Pancreas (tissue), 10 donors: ENCODE measurements at places on chromosomes 3 and 15.

DNA sequence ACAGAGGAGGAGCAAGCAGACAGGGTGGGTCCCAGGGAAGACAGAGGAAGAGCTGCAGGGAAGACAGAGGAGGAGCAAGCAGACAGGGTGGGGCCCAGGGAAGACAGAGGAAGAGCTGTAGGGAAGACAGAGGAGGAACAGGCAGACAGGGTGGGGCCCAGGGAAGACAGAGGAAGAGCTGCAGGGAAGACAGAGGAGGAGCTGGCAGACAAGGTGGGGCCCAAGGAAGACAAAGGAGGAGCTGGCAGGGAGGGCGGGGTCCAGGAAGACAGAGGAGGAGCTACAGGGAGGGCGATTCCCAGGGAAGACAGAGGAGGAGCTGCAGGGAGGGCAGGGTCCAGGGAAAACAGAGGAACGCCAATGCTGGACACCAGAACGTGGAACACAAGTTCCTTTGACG is 66.5 kb downstream of the PLXNA1 start:
- DNase-seq: no peak

DNA sequence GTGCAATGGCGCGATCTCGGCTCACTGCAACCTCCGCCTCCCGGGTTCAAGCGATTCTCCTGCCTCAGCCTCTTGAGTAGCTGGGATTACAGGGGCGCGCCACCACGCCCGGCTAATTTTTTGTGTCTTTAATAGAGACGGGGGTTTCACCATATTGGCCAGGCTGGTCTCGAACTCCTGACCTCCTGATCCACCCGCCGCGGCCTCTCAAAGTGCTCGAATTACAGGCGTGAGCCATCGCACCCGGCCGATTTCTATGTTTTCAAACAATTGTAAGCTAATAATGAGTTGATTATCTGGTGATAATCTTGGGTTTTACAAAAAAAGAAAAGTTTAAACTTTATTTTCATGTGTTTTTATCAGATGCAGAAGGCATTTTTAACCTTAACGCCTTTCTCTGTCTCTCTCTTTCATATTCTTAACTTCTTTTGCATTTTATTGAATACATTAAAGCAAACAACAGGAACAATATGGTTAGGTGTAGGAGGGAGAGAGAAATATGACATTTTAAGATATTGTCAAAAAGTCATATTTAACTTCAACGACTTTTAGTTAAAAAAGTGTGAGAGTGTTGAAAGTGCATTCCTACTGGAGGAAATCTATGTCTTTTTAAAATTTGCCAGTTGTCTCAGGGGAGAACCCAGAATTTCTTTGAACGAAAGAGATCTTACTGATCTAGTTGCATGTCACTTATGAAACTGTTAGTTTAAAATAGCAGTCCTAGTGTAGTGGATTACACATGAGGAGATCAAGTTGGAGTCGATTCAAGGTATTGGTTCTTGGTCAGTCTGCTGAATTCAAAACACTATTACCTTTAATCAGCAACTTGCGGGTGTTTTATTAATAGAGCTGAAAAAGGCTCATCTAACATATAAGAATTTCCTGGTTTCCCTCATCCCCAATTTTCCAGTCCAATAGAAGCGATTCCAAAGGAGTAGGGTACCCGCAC is 3.4 kb upstream of the MEIS2 start:
- no peak for DNase-seq

DNA sequence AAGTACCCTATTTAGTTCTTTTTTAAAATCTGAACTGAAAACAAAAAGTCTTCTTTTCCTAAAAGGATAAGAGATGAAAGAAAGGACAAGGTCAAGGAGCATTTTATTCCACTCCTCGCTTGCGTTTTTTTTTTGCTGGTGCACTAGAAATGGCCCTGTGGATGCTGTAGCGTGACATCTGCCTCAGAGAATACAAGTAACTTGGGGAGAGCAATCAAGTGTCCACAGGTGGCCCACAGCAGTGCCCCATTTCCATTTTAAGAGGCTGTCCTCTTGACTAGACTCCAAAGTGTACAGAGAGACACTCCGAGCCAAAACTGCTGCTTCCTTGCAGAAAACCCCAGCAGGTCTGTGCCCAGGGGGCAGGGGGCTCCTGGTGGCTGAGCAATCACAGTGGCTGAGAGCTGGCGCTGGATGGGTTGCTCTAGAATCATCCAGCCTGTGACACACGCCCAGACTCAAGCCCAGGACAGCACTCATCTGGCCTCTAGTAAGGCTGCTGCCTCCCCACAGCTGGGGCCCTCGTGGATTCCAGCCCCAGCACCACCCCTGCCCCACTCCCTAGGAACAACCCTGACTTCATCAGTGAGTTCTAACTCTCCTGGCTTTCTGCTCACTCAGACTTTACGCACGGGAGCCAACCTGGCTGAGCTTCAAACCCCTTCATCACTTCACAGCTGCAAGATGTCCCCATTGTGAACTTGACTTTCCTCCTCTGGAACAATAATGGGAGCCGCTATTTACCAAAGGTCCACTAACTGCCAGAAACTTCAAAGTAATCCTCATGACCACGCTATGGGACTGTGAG is 71.1 kb upstream of the SPATA12 start:
- no peak for DNase-seq

GRCh38 chr15:63156755-63157117 is 541 bp downstream of the RPS27L start:
- peak; percentile 45 for DNase-seq

DNA sequence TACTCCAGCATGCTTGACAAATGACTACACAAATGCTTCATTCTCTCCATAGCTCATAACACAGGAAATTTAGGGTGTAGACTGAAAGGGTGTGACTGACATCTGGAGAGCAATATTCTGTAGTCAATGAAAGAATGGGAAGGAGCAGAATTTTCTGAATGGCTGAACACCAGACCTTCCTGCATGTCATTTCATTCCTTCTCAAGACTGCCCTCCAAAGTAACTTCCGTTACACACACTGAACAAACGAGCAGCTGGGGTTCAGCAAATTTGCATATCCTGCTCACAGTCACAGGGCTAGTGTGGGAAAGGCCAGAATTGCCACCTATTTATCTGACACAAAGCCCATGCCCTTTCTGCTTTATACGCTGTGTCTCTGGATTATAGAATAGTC is 325.0 kb upstream of the CFAP20DC start:
- no peak for DNase-seq

DNA sequence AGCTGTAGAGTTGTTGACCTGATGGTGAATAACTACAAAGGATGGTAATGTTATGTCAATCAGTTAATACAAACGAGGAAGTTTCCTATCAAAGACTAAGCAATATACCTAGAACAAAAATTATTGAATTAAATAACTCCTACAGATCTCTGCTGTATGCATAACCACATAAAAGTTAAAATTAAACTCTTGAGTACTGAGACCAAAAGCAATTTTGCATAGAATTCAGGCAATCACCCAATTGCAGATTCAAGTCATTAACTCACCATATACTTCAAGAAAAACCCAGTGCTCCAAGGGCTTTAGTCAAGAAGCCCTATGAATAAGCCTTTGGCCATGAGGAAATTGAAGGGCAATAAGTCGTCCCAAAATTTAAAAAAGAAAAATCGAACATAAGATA is 518.8 kb downstream of the MECOM start:
- DNase-seq: no peak

DNA sequence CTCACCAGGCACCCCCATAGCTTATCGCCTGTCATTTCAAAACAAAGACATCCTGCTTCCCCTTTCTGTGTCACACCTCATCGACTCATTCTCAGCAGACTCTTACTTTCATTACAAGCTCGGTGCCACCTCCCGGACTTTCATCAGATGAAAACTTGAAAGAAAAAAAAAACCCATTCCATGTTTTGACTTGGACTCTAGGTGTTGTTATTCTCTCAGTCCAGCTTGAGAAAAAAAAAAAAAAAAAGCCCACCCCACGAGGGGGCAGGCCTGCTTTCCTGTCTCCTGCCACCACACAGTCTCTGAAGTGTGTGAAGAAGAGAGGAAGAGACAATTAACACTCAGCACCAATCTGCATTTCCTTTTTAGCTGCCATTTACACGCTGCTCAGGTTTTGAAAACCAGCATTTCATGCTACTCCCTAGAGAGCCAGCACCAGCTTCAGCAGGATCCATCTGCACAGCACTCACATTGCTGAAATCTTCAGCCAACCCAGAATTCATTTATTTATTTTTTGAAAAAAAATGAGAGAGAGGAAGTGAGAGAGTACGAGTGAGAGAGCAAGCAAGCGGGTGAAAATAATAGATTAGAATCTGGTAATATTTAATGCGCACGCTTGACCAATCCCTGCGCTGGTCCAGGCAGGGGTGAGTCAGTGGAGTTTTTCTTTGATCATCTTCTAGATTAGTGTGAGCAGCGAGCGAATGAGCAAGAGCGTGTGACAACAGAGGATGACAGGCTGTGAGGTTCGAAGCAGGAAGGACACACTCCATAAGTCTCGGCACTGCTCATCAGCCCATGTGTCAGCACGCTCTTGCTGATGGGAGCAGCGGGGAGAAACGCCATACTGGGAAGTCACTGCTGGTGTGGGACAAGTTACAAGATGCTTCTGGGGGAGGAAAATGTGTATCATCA is 23.5 kb downstream of the ZNF80 start:
- no peak for DNase-seq

DNA sequence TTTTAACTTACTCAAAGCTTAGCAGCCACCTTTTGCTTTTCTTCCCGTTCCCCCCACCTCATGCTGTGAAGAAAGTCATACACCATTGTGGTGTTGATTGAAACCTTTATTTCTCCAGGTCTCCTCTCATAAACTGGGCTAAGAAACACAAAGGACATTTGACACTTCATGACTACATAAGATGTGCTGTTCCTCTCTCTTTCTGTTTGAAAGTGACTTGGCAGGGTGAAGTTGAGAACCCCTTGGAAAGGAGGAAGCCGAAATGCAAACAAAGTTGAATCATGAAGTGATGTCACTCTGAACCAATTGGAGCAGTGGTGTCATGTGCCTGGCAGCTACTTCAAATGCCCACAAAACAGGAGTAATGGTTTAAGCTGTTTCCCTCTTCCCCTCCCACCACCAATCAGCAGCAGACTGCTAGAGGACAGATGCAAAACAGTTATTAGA is 174.7 kb downstream of the IGF1R start:
- DNase-seq: no peak

DNA sequence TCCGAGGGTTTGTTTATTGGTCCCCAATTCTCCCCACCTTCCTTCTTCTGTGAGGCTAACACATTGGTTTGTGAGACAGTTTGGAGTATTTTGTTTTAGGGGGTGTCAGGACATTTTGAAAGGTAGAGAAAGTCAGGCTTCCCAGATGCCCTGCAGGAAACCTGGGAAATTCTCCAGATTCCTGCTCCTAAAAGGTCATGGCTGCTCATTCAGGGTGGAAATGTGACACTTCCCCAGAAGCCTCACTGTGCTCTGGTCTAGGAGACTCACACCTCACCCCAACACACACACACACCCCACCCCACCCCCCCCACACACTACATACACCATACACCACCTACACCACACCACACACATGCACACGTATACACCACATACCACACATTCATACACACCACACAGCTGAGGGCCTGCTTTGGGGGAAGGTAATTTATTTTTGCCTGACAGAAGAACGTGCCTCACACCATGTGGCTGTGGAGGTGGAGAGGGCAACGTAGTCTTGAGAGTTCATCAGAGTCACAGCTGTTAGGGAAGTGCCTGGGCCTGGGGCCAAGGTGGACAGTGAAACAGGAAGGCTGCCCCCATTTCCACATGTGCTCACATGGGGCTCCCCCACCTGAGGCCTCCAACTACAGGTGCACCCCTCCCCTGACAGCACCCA is 40.4 kb upstream of the LIMD1 start:
- DNase-seq: no peak

GRCh38 chr15:38038659-38039442 is 104.4 kb downstream of the TMCO5A start:
- no peak for DNase-seq

GRCh38 chr15:22786868-22787698 is 639 bp downstream of the NIPA1 start:
- DNase-seq: peak; percentile 37

DNA sequence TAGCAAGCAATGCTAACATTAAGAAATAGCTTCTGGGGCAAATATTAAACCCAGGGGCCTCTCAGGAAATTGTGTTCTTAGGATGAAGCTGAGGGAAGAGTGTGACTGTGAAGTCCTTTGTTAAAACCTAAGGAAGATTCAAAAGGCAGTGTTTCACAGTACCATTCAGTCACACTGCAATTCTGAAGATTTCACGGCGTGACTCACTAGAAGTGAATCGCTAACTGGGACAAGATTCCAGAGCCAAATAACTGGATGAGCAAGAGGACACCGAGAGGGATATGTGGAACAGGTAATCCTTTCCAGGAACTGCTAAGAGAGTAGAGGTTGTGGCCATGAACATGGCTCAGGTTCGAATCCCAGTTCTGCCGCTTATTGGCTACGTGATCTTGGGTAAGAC is 61.8 kb upstream of the SMAD3 start:
- DNase-seq: no peak

DNA sequence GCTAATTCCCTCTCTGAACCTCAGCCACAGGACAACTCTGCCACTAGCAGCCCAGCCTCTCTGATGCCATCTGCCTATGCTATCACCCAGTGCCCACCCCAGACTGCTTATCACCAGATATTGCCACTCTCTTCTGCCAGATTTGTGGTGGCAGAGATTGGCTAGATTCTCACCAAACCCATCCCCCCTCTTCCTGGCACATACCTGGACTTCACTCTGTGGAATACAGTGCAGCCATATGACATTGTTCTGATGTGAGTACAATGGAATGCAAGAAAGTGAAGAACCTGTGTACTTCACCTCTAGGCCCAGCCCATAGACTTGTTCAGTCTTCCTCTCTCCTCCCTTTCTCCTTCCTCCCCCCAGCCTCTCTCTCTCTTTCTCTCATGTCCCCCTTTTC is 46.9 kb upstream of the NTRK3 start:
- DNase-seq: no peak

DNA sequence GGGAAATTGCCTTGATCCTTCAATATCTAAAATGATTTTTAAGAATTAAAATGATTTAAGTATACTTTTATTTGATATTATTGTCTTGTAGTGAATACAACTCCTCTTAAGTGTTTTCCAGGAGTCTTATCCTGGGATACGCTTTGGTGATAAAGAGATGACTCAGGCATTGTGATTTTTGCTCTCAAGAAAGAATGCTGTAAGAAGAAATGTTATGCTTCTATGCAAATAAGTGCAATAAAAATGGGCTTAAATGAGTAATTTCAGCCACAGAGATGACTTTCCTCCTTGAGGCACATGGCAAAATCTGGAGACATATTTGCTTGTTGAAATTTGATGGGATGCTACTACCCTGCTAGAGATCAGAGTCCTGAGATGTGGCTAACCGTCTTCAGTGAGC is 358.6 kb upstream of the BCHE start:
- no peak for DNase-seq

DNA sequence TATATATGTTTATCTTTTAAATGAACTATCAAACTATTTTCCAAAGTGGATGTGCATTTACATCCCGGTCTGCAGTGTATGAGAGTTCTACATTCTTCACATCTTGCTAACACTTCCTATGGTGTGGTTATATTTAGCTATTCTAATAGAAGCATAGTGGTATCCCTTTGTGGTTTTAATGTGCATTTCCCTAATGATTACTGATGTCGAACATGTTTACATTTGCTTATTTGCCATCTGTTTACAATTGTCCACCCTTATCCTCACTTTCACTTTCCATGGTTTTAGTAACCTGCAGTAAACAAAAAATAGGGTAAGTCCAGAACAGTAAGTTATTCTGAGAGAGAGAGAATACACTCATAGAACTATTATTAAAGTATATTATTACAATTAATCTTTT is 360.5 kb upstream of the NAALADL2 start:
- no peak for DNase-seq
